Activated CD4-positive, alpha-beta memory T cell treated with anti-CD3 and anti-CD28 coated beads, Interleukin-2, amount 10 ng/mL, durations not matched to agents 7 days and 5 days (primary cell): ENCODE measurements at places on chromosomes 6 and 20. TPM values are rescaled to one million over a fixed set of nuclear protein-coding genes. Genes with fewer than 3 reads are reported as not detected.

Gene NDRG3
- total RNA-seq = 32.8 TPM

- DNase-seq = no peak
- no peaks in the 10 kb centered on the region for H3K4me1 ChIP-seq
- no peak overlapping the region for H3K27ac ChIP-seq
- H3K27me3 ChIP-seq = no peaks in the 10 kb centered on the region
- no peaks in the 10 kb centered on the region for H3K36me3 ChIP-seq
Measured at GRCh38 chr6:21560249-21560648, 33.3 kb upstream of the SOX4 start.

Gene STMND1
- not detected for total RNA-seq

GRCh38 chr6:149895833-149896271 lies 2.1 kb downstream of the RAET1E start:
- H3K4me1 ChIP-seq = peaks cover 54% of the 10 kb centered on the region
- no peak overlapping the region for H3K4me3 ChIP-seq
- peak overlapping the region; percentile 60 for H3K27ac ChIP-seq
- DNase-seq = peak; percentile 50

DNA sequence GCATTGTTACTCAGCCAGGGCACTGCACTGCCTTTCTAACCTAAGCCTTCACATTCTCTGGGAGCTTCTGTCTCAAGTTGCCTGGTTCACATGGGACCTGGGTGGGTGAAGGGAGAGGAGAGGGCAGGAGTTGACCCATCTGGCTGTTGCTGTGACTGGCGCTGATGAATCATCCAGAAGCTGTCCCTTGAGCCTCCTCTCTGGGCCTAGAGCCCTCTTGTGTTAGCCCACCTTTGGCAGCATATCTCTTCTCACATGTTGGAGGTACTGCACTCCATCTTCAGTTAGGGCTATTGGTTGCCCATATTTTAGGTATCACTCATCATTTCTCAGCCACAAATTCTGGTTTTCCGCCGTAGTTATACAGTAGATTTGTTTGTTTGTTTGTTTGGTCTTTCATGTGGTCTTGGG lies 19.8 kb downstream of the XRN2 start:
- peaks cover 40% of the 10 kb centered on the region for H3K4me1 ChIP-seq
- DNase-seq = no peak

Gene PPIL6
- not detected for total RNA-seq

Gene FAXC
- total RNA-seq = 0.38 TPM
